ENCODE measurements at places on chromosomes 5 and 9. TPM values are rescaled to one million over a fixed set of nuclear protein-coding genes. Genes with fewer than 3 reads are reported as not detected.

Gene IFNK
- 0.52 TPM for polyA plus RNA-seq

GRCh38 chr9:129393064-129393463 is 215.0 kb upstream of the IER5L start:
- no peak for DNase-seq

Gene BICD2
- polyA plus RNA-seq: 16.8 TPM

DNA sequence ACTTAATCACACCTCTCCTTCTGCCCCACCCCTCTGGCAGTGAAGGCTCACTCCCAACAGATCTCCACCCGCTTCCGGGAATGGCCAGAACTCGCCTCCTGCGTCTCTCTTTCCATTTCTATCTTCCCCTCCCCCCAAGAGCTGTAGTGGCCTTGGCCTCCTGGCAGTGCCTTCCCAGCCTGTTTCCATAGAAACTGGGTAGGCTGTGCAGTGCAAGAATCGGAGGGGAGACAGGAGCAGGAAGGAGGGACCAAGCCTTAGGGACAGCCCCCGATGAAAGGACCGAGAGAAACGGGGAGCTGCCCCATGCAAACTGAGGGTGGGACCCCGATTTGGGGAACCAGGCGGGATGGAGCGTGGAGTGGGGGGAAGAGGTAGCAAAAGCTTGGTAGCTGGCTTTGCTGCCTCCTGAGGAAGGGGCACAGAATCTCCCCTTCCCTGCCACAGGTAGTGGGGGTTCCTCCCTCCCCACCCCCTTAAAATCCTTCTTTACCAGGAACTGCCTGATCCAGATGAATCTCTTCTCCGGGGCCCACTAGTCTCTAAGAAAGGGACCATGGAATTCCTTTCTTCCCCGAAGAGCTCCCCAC is 4.5 kb upstream of the PCDH1 start:
- no peak for DNase-seq

Gene LECT2
- polyA plus RNA-seq: not detected

GRCh38 chr5:147404706-147405105 is 105.2 kb downstream of the DPYSL3 start:
- DNase-seq: no peak

GRCh38 chr5:96387616-96388015 is 45.4 kb downstream of the PCSK1 start:
- no peak for DNase-seq

Gene ATP10B
- 2.6 TPM for polyA plus RNA-seq

DNA sequence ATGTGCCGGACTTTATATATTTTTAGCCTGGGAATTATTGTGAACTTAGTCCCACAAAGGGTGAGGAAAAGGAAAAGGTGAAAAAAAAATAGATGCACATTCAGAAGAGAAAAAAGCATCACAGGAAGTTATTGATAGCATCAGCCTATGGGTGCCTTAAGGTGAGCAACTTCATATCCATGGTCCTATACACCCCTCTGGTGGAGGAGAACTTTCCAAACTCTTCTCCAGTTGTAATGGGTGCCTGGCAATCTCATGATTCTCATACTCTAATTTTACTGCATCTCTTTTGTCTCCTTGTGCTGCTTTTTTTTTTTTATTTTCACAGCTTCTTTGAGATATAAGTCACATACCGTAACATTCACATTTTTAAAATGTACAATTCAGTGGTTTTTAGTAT is 107.4 kb downstream of the JAKMIP2 start:
- no peak for DNase-seq
